ENCODE measurements at places on chromosomes 12 and 14.

- DNase-seq = no peak
Measured at GRCh38 chr14:104353221-104353920, 215.0 kb downstream of the KIF26A start.

- DNase-seq = no peak
Measured at GRCh38 chr12:50186681-50187080, 19.5 kb upstream of the CERS5 start.

DNA sequence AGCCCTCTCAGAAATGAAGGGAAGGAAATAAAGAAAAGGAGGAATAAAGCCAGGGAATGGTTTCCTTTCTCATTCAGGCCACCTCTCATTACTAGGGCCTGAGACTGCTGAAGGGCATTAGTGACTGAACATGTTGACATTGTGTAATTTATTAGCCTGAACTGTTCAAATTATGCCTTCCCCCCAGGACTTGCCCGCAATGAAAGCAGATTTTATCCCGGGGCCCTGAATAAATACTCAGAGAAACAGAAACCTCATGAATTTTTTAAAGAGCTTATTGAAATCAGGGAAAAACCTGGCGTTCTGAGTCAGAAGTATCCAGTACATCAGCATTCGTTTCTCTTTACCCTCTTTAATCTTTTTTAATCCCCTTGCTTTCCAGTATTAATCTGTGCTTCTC lies 35.9 kb upstream of the WSCD2 start:
- no peak for DNase-seq

DNA sequence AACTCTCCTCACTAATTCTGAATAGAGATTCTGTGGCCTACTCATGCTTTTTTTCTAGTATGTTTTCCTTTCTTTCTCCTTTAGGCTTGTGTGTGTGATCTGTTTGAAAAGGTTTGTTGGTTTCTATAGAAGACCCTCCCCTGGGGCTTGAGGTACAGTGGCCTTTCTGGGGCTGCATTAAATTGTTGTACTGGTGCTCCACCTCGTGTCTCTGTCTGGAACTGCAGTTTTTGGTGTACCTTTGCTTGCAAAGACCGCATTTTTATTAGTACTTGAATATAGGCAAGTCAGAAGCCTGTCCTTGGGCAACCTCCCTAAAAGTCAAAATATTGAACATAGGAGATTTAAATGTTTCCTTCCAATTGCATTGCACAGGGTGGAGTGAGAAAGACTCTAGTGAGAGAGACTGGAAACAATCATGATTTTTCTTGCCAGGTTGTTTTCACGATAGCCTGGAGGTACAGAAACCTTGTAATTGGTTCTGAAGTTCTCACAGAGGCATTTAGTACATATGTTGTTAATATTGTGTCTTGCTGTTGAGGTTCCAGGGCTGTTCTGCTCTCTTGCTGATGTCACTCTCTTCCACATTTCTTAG lies 39.0 kb downstream of the SLCO1B1 start:
- DNase-seq = no peak

DNA sequence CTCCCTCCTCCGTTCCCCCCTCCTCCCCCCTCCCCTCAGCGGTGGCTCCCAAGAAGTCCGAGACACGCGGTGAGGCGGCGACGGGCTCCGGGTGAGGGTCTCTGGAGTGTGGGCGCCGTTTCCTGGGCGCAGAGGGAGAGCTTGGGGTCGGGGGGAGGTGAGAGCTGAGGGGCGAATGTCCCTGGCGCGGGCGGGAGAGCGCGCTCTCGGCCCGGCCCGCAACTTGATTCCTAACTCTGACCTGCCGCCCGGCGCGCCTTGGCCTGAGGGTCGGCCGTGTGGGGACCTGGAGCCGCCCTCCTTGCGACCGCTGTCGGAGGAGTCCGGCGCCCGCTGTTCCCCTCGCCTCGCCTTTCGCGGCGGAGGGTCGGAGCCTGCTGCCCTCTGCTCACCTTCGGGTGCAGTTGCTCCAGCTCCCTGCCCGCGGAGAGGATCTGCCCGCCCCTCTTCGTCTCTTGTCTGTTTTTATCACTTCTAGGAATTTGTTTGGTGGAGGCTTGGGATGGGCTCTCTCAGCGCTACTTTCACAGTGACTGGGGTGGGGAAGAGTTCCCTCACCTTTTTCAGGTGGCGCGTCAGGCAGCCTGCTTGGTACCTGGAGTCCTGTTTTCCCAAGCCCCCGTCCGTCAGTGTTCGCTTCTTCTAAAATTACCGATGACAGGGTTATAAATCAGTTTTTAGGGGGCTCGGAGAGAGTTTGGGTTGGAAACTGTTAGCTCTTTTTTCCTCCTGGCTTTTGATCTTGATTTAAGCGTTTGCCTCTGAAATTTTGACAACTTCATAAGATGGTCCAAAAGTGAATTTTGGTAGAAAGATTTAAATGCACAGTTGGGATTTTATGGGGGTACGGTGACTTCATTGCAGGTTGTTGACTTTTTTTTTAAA lies 495 bp downstream of the ADIPOR2 start:
- peak; percentile 21 for DNase-seq

- no peak for DNase-seq
Measured at GRCh38 chr14:61530296-61530695, 165.0 kb upstream of the HIF1A start.

DNA sequence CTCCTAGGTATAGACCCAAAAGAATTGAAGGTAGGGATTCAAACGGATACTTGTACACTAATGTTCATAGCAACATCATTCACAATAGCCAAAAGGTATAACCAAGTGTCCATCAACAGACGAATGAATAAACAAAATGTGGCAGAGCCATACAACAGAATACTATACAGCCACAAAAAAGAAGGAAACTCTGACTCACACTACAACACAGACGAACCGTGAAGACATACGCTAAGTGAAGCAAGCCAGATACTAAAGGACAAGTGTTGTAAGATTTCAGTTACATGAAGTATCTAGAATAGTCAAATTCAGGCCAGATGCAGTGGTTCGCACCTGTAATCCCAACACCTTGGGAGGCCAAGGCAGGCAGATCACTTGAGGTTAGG lies 19.1 kb downstream of the CAMKK2 start:
- no peak for DNase-seq

DNA sequence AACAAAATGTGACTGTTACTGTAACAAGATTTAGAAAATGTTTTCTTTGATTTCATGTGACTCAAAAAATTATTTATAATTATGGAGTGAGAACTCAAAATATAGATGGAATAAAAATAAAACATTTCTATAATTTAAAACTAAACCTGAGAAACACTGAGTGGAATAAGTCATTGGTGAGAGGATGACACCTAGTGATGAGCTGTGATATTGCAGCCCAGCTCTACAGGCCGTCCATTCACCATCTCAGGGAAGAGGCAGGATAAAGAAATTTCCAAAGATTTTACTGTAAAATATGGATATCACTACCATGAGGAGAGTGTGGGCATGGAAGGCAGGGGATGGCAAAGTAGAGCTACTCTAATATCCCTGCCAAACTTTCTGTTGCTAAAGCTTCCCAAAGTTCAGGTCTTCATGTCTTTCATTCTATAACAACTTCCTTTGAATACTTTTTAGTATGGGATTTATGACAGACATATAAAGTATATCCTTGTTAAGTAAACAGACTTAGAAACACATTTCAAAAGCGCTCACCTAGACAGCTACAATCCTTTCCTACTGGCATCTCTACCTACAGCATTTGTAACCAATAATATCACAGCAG lies 308.0 kb downstream of the ITPR2 start:
- no peak for DNase-seq

- DNase-seq = no peak
Measured at GRCh38 chr12:124927201-124928094, 13.0 kb upstream of the UBC start.

- no peak for DNase-seq
Measured at GRCh38 chr12:59833408-59833807, 237.6 kb downstream of the SLC16A7 start.

- DNase-seq = no peak
Measured at GRCh38 chr12:25979563-25979962, 21.1 kb downstream of the RASSF8 start.

DNA sequence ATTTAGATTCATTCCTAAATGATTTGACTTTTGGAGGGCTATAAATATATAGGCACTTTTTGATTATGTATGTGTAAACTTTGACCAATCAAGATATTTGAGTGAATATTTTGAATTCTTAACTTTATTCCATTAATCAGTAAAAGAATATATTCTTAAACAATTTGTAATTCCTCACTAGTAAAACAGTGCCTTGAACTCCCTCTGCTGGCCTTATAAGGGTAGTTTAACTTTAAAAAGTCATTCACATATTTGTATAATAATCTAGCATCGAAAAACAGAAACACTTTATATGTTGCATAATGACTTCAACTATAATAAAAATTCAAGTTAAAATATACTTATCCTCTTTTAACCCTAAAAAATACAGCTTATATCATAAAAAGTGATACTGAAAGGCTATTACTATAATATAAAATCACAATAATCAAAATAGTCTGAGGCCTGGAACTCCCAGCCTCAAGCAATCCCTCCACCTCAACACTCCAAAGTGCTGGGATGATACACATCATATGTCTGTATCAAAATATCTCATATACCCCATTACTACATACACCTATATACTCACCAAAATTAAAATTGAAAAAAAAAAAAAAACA lies 31.2 kb downstream of the CCDC59 start:
- DNase-seq = peak; percentile 41

- DNase-seq = peak; percentile 13
Measured at GRCh38 chr12:754851-755562, 2.6 kb downstream of the WNK1 start.

DNA sequence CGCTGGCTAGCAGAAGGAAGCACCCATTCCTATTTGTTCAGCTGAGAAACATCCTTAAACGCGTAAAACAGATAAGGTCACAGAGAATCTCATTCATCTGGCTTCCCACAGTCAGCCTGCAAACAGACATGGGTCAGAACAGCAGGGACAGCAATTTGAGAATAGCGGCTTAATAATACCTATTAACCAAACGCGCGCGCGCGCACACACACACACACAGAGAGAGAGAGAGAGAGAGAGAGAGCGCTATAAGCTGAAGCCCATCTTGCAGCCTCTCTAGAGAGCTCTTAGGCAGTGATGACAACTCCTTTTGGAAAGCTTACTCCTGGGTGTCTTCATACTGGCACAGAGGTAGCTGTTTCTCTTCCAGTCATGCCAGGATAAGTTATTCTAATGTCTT lies 26.4 kb downstream of the TMEM132D start:
- no peak for DNase-seq

DNA sequence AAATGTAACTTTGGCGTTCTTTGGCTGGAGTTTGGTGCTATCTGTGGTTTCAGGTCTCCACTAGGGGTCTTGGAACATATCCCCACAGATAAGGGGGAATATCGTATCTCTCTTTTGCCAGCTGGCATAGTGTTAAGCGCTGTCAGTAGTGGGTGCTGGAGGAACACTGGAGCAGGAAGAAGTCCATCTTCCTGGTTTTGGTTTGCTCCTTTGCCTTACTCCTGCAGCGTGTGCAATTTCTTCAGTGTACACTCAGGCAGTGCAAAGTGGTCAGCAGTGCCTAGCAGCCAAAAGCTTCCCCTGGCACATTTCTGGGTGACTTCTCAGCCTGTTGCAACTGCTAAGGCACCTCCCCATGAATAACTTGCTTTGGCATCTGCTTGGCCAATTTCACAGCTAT lies 11.7 kb upstream of the RIPK3 start:
- no peak for DNase-seq

DNA sequence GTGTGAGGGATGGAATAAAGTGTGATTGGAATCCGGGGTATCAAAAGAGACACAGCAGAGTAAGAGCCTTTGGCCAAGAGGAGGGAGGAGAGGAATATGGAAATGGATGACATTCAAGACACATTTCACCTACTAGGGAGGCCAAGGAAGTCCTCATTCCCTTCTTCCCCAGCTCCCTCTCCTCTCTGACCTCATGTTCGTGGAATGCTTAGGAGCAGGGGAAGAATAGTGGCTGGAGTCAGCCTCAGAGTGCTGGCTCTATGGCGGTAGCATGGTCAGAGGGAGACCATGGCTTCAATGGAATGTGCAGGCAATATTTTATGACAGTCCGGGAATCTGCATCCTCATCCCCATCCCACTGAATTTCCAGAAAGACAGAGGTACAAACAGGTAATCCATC lies 196.6 kb downstream of the EGLN3 start:
- no peak for DNase-seq

DNA sequence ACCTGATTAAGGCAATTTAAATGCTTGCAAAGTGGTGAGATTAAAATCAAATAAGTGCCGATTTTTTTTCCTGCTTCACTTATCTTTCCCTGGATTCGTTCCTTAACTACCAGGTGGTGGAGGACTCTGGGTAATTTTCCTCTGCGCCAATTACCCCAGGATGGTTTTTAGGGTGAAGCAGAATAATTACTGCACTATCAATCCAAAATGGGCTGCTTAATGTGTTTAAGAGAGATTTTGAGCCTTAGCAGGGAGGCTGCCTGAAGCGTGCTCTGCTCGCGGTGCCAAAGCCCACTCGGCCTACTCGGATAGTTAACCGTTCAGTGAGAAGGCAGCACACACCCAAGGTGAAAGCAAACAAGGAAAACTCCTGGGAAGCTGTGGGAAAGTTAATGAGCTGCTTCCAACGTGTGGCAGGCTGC lies 274.9 kb upstream of the LMO3 start:
- peak; percentile 61 for DNase-seq

DNA sequence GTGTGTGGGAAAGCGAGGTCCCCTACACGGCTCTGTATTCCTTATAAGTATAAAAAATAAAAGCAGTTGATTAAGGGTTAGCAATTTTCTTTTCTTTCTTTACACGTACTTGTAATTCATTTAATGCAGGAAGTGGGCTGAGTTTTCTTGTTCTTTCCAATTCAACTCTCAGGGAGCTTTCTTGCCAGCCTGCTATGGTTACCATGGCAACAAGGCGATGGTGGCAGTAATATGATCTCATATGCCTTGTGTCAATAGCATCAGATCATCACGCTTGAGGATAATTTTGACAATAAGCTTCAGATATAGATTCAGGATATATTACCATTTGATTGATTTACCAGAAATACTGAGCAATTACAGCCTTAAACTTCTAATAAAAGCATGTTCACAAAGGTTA lies 466.5 kb downstream of the APAF1 start:
- peak; percentile 34 for DNase-seq

DNA sequence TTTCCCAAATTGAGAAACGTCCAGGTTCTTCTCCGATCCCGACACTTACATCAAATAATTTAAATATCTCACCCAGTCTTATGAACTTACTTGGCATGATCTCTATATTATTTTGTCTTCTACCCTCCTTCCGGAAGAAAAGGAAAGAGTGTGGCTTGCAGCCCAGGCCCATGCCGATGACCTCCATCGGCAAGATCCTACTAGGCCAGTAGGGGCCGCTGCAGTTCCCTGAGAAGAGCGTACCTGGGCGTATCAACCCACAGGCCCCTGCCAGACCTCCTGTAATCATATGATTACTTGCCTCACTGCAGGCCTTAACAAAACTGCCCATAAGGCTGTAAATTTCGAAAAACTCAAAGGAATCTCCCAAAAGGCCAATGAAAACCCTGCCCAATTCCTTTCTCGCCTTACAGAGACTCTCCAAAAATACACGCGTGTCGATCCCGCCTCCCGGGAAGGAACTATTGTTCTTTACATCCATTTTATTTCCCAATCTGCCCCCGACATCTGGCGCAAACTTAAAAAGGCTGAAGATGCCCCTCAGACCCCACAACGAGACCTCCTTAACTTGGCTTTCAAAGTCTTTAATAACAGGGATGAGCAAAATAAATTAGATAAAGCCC lies 69.6 kb downstream of the MOK start:
- peak; percentile 40 for DNase-seq
